ENCODE measurements at places on chromosomes 6 and 20. TPM values are rescaled to one million over a fixed set of nuclear protein-coding genes. Genes with fewer than 3 reads are reported as not detected.

GRCh38 chr20:25178563-25179438 is 16.7 kb upstream of the ENTPD6 start:
- peaks cover 4% of the 10 kb centered on the region for H3K4me1 ChIP-seq
- no peak overlapping the region for H3K27ac ChIP-seq
- DNase-seq = peak; percentile 14

DNA sequence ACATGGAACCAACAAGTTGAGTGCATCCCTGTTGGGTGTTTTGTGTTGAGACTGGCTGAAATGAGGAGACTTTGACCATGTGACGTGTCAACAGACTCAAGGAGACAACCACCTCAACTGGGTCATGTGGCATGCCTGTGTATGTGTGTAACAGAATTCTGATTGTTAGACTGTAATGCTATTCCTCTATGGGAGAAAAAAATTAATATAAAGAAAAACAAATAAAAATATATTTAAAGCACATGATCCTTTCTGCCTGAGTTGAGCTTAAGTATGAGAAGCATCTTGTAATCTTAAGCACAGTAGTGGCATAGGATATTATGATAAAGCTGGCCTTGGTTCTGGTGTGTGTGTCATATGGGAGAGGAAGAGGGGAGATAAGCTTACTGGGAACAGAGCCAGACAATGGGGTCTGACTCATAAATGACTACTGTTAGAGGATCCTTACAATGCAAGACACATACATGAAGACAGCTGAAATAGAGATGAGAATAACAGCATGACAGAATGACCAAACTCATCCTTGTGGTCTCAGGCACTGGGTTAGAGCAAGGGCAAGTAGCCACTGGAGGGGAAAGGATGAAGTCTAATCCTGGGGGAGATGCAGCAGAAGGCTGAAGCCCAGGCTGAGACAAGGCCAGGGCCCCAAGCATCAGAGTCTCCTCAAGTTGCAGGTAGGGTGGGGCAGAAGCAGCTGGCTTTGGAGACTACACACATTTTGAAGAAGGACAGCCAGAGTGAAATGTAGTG is 9.2 kb downstream of the TP53INP2 start:
- peaks cover 20% of the 10 kb centered on the region for H3K36me3 ChIP-seq
- H3K4me1 ChIP-seq = peaks cover 30% of the 10 kb centered on the region
- H3K4me3 ChIP-seq = no peak overlapping the region
- peak overlapping the region; percentile 40 for H3K27ac ChIP-seq

- H3K4me3 ChIP-seq = no peak overlapping the region
- H3K27ac ChIP-seq = no peak overlapping the region
- no peaks in the 10 kb centered on the region for H3K27me3 ChIP-seq
- H3K4me1 ChIP-seq = peaks cover 11% of the 10 kb centered on the region
- no peaks in the 10 kb centered on the region for H3K36me3 ChIP-seq
- DNase-seq = no peak
These were observed 11.4 kb upstream of the PTCRA start for GRCh38 chr6:42904467-42904866.

DNA sequence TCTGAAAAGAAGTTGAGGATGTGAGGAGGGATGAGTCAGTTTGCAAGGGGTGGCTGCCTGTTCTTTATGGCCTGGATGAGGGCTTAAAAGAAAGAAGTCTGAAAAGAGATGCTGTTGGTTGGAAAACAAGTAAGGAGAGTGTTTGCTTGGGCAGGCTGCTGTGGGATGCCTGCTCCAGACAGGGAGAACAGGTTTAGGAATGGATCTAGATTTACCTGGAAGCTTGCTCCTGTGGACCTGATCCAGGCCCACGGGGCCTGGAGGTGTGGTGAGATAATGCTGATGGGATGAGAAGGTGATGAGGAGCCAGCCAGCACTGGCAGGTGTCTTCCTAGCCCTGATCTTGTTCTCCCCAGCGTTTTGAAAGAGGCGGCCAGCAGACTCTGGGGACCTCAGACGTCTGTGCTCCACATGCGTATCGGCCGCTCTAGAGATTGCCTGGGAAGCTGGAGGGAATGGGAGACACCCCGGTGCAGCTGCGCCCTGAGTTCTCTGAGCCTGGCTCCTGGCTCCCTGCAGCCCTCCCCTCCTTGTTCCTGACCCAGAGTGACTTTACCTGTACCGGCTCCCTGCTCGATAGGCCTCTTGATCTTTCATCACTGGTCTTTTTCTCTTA is 331.3 kb downstream of the ZFAND3 start:
- no peak overlapping the region for H3K27ac ChIP-seq
- no peak overlapping the region for H3K4me3 ChIP-seq
- DNase-seq = no peak
- no peaks in the 10 kb centered on the region for H3K27me3 ChIP-seq

DNA sequence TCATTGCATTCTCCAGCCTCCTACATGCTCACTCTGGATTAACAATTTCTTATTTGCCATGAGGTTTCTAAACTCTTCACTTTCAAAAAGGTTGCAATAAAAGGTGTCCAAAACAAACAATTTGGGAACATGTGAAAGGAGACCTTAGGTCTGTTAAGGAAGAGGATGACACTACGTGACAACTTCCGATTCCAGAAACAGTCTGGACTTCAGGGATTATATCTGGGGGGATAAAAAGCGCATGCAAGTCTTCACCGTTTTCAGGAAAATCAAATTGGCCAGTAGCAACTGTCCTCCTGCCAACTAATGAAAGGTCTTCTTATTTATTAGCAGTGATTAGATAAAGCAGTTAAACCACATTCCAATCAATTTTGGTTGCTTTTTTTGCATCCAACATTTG is 1.8 kb downstream of the ZDHHC14 start:
- DNase-seq = no peak
- peak overlapping the region; percentile 79 for H3K4me3 ChIP-seq
- H3K27ac ChIP-seq = no peak overlapping the region
- H3K36me3 ChIP-seq = peaks cover 3% of the 10 kb centered on the region
- peaks cover 7% of the 10 kb centered on the region for H3K27me3 ChIP-seq
- peaks cover 30% of the 10 kb centered on the region for H3K4me1 ChIP-seq

DNA sequence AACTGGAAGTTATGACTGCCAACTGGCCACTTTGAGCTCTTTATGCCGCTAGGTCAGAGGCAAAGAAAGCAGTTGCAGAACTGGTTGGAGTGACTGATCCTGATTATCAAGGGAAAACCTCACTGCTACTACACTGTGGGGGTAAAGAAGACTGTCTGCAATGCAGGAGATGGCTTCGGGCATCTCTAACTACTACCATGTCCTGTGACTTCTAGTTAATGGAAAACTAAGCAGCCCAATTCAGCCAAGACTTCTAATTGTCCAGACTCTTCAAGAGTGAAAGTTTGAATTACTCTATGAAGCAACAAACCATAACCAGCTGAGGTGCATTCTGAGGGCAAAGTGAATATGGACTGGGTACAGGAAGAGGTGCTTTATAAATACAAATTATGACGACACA is 773.6 kb upstream of the SLC35B3 start:
- H3K36me3 ChIP-seq = no peaks in the 10 kb centered on the region
- no peaks in the 10 kb centered on the region for H3K27me3 ChIP-seq
- no peak overlapping the region for H3K27ac ChIP-seq
- DNase-seq = no peak

GRCh38 chr6:64376394-64376793 is 740.8 kb downstream of the PHF3 start:
- no peak for DNase-seq
- no peak overlapping the region for H3K27ac ChIP-seq
- H3K27me3 ChIP-seq = no peaks in the 10 kb centered on the region
- H3K4me1 ChIP-seq = no peaks in the 10 kb centered on the region

GRCh38 chr20:63491078-63491477 is 7.8 kb downstream of the EEF1A2 start:
- no peak overlapping the region for H3K4me3 ChIP-seq
- peaks cover 11% of the 10 kb centered on the region for H3K27me3 ChIP-seq
- H3K4me1 ChIP-seq = no peaks in the 10 kb centered on the region
- H3K36me3 ChIP-seq = no peaks in the 10 kb centered on the region

GRCh38 chr6:32566957-32567356 is 22.7 kb downstream of the HLA-DRB1 start:
- H3K27me3 ChIP-seq = peaks cover 9% of the 10 kb centered on the region
- H3K36me3 ChIP-seq = no peaks in the 10 kb centered on the region
- no peak overlapping the region for H3K4me3 ChIP-seq
- no peak for DNase-seq
- peaks cover 7% of the 10 kb centered on the region for H3K4me1 ChIP-seq

- no peak overlapping the region for H3K27ac ChIP-seq
- peaks cover 17% of the 10 kb centered on the region for H3K36me3 ChIP-seq
- no peak for DNase-seq
- H3K4me1 ChIP-seq = peaks cover 10% of the 10 kb centered on the region
These were observed 204.5 kb downstream of the ISM1 start for GRCh38 chr20:13425381-13426135.

DNA sequence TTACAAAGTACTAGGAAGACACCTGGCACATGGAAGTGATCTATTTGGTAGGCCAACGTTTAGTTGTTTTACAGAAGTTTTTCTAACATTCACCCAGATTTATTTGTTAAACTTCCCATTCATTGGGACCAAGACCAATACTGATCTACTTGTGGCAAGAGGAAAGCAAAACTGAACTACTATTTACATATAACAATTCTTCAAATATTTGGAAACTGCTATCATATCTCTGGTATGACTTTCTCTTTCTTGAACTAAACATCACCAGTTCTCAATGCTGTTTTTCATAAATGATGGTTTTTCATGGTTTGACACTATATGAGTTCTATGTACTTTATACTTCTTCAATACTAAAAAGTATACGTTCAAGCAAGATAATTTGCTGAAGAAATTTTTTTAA is 189.2 kb downstream of the ASCC3 start:
- H3K4me1 ChIP-seq = no peaks in the 10 kb centered on the region
- H3K36me3 ChIP-seq = peaks cover 4% of the 10 kb centered on the region
- no peaks in the 10 kb centered on the region for H3K27me3 ChIP-seq
- H3K4me3 ChIP-seq = no peak overlapping the region
- H3K27ac ChIP-seq = no peak overlapping the region

GRCh38 chr6:78611102-78611620 is 256.2 kb upstream of the IRAK1BP1 start:
- DNase-seq = no peak
- peaks cover 2% of the 10 kb centered on the region for H3K27me3 ChIP-seq
- no peaks in the 10 kb centered on the region for H3K36me3 ChIP-seq

GRCh38 chr6:57138026-57138425 is 34.1 kb upstream of the BAG2 start:
- peaks cover 13% of the 10 kb centered on the region for H3K4me1 ChIP-seq
- no peaks in the 10 kb centered on the region for H3K27me3 ChIP-seq

GRCh38 chr20:35005463-35005961 is 49.8 kb downstream of the MYH7B start:
- H3K4me3 ChIP-seq = no peak overlapping the region
- H3K27me3 ChIP-seq = no peaks in the 10 kb centered on the region
- no peak for DNase-seq
- no peaks in the 10 kb centered on the region for H3K4me1 ChIP-seq

GRCh38 chr20:18981962-18982539 is 168.5 kb downstream of the SCP2D1 start:
- no peak overlapping the region for H3K27ac ChIP-seq
- H3K27me3 ChIP-seq = peaks cover 8% of the 10 kb centered on the region
- no peaks in the 10 kb centered on the region for H3K4me1 ChIP-seq
- H3K4me3 ChIP-seq = no peak overlapping the region

GRCh38 chr6:96683819-96684528 is 121.0 kb downstream of the FHL5 start:
- DNase-seq = no peak
- no peaks in the 10 kb centered on the region for H3K36me3 ChIP-seq
- H3K4me3 ChIP-seq = no peak overlapping the region
- H3K4me1 ChIP-seq = no peaks in the 10 kb centered on the region
- H3K27ac ChIP-seq = no peak overlapping the region

CALHM6 gene
- 11.3 TPM for total RNA-seq

FAM83C gene
- not detected for total RNA-seq

ECI2 gene
- total RNA-seq = 59.9 TPM

LST1 gene
- total RNA-seq = 43.6 TPM

NKX2-2 gene
- not detected for total RNA-seq

SLC17A1 gene
- total RNA-seq = not detected

ULBP3 gene
- 0.47 TPM for total RNA-seq

GSTA3 gene
- total RNA-seq = not detected

FGD2 gene
- total RNA-seq = 1.4 TPM
